Activated T-helper 1 cell treated with Interleukin-2 at 50 U/mL for 16 hours (primary cell): ENCODE measurements at places on chromosomes 1 and 21.

GRCh38 chr1:207248544-207249198 is 72.8 kb upstream of the CD55 start:
- no peak for DNase-seq

DNA sequence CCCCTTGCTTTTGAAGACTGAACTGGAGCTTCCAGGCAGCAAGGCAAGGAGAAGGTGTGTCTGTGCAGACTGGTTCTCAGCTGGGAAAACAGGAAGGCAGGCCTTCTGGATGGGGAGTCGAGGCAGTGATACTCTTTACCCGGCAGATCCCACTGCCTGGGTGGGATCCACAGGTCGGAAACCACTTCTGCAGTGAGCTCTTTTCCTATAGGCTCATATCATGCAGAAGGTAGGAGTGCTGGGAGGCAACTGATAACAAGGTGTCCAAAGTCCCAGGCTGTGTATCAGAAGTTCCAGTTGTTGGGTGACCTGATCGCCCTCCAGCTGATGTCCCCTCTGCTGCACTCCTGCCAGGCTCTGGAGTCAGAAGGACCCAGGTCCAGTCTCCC is 17.1 kb downstream of the ACOT11 start:
- no peak for DNase-seq

- DNase-seq, result no peak
These were observed 33.6 kb downstream of the ERI3 start for GRCh38 chr1:44321466-44321865.

DNA sequence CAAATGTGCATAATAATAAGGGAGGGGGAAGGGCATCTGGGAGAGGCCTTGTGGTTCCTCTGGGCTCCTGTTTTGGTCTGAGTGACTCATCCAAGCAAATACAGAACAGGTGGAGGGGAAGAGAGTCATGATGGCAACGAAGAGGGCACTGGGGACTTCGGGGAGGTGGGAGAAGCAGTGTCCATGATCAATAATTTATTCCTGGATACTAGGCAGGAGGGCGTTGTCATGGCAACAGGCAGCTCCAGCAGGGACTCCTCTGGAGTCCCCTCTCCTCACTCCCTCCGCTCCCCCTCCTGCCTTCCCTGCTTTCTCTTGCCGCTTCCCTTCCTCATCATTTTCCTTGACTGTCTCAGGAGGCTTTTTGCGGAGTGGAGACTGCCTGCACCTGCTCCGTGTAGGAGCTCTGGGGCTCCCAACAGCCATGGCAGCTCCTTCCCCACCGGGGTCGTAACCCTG is 12.3 kb upstream of the NFASC start:
- no peak for DNase-seq

GRCh38 chr1:99659755-99660210 is 13.9 kb downstream of the PALMD start:
- no peak for DNase-seq

DNA sequence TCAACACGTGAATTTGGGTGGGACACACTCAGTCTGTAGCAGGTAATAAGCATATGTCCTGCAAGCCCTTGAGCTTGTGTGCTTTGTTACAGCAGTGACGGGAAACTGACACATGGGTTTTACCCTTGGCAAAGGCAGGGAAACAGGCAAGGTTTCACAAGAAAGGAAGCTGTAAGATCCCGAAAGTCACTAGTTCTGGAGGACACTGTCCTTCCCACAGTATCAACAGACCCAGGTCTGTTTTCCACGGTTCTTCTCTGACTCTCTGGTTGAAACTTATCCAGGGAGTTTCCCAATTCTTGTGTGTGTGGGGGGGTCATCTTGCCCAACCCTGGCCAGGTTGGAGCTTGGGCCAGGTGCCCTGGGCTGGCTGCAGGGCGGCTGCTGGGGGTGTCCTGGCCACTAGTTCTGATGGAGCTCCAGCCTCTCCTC is 29.3 kb upstream of the ZBTB21 start:
- DNase-seq, result no peak

DNA sequence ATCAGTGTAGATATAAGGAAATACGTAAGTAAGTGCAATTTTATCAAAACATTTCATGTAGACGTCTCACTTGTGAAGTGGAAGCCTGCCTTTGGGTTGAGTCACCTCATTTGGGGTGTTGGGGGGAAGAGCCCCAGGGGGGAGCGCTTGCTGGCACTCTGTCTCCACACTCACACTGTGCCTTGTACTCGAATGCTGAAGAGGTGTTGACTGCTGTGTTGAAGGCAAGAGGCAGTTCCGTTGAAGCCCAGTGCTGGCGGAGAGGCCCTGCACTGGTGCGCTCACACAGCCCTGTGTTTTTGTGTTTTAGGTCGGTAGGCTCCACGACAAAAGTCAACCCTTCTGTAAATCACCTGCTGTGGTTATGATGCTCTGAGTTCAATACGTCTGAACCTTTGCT is 131.9 kb upstream of the COL6A1 start:
- no peak for DNase-seq

GRCh38 chr1:24277420-24278169 is 41.6 kb upstream of the GRHL3 start:
- DNase-seq, result no peak

DNA sequence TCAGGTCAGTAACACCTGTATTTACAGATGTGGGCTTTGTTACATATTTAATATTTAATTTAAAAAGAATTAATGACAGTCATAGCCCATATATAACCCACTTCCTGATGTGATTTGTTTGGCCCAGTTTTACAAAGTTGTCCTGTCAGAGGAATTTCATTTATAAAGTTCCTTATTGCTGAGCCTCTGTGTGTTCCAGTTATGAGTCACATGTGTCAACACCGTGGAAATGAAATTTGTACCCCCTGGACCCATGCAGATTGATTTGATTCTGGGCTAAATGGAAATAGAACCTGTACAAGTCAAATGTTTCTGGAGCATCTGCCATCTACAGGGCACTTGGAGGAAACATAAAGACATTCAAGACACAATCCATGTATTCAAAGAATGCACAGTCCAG is 149.2 kb downstream of the CACNA1E start:
- DNase-seq, result no peak

GRCh38 chr21:36563341-36563926 is 83.5 kb upstream of the CLDN14 start:
- DNase-seq, result no peak

GRCh38 chr1:220711056-220711809 is 21.1 kb downstream of the C1orf115 start:
- no peak for DNase-seq

DNA sequence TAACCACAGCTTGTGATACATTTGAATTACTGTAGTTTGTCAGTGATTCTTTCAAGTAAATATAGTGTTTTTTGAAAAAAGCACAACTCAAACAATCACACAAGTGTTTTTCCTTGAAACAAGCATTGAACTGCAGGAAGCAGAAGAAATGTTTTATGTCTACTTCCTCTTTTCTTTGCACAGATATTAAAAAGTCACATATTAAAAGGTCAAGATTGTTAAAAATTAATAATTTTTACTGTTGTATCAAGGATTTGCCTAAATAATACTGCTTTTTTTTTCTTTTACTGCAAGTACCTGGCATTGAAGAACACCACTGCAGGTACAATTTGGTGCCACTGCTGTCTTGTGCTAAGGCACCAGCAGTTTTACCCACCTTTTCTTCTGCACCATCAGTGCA is 214.2 kb upstream of the C1orf105 start:
- DNase-seq, result no peak
